ENCODE measurements at places on chromosomes 11 and 22.

DNA sequence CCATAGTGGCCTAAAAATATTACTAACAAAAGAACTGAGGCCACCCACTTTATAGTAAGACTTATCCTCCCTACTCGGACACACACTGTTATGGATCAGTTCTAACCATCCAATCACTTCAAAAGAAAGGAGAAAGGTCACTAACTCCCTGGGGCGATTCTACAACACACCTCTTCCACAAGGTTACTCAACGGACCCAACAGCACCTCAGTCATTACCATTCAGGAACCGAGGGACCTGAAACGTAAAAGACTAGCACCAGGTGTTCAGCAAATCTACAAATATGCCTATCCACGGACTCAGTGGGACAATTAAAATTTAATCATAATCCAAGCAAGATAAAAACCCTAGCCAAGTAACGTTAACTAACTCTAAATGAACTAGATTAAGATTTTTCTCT lies 1.6 kb downstream of the HNRNPUL2 start:
- DNase-seq, result no peak

DNA sequence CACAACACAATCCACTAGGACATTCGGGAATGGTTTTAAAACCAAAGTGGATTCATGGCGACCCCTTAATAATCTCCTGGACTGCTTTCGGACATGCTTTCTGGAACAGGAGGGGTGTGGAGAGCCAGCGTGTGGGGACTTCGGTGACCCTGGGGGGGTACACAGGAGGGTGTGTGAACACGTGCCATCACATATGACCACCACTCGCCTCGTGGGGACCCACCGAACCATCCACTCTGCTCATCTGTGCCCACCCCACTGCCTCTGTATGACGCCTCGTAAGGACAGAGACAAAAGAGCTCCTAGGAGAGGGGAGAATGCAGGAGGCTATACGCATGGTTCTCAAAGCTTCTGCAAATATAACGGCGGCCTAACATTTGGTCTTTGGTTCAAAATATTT lies 8.9 kb downstream of the LTO1 start:
- DNase-seq, result no peak

GRCh38 chr22:26364066-26365015 lies 64.7 kb upstream of the ASPHD2 start:
- peak; percentile 64 for DNase-seq

GRCh38 chr11:22076271-22076930 lies 116.5 kb upstream of the ANO5 start:
- DNase-seq, result no peak

GRCh38 chr11:65650547-65651338 lies 12.0 kb downstream of the RELA start:
- DNase-seq, result peak; percentile 65

DNA sequence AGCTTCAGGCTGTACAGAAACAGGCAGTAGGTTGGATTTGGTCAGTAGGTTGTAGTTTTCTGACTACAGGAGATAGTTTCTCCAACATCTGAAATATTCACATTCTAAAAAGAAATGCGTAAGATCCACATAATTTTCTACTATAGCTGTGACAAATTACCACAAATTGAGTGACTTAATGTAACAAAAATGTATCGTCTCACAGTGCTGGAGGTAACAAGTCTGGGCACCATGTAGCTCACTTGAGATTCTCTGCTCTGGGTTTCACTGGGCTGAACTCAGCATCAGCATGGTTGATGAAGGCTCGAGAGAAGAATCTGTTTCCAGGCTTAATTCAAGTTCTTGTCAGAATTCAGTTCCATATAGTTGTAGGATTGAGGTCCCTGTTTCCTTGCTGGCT lies 350.9 kb upstream of the CCDC179 start:
- no peak for DNase-seq

DNA sequence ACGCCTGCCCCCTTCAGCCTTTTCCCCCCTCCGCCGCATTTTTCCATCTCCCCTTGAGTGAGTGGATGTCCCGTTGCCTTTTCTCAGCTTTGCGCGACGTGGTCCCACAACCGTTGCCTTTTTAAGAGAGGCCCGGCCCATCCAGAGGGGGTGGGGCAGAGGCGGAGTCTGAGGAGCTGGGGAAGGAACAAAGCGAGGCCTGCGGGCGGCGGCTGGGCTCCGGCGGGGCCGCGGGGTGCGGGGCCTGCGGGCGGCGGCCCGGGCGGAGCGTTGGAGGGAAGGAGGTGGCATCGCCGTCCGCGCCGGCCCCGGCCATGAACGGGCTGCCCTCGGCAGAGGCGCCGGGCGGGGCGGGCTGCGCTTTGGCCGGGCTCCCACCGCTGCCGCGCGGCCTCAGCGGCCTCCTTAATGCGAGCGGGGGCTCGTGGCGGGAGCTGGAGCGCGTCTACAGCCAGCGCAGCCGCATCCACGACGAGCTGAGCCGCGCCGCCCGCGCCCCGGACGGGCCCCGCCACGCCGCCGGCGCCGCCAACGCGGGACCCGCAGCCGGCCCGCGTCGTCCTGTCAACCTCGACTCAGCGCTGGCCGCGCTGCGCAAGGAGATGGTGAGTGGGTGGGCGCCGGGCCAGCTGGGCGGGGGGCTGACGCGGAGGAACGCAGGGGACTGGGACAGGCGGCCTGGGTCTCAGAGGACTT lies at the start of gene FAM89B:
Gene FAM89B (plus strand): TSS at position 183 of the 696 bp plus-strand sequence. CDS start 132 bp downstream, at position 315.
- peak; percentile 97 for DNase-seq

DNA sequence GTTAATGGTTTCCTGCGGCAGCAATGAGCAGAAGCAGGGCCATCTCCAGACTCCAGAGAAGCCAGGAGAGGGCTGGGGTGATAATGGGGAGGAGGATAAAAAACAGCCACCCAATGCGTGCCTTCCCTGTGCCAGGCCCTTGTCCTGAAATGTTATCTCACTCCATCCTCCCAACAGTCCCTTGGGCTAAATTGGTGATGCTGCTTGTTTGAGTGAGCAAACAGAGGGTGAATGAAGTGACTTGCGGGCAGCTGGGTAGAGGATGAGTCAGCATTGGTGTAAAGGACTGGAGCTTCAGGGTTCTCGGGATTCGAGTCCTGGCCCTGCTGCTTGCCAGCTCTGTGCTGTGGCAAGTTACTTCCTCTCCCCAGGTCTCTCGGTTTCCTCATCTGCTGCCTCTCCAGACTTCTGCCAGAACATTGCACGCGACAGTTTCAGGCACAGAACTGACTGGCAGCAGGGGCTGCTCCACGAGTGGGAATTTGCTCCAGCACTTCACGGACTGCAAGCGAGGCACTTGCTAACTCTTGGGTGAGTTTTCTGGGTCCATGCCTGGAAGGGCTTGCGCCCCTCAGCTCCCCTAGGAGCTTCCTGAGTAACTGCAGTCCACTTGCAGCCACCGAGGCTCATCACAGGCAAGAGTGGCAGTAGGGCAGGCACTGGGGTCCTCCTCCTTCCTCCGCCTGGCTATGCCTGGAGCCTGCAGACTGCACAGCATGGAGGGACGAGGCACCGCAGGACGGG lies at the start of gene P2RY6:
Gene P2RY6 (plus strand): TSS at position 403 of the 744 bp plus-strand sequence. CDS start 24,181 bp downstream, outside the sequence.
- DNase-seq, result no peak

- DNase-seq, result no peak
Observed at GRCh38 chr11:111736621-111737443, 29.4 kb downstream of the PPP2R1B start.

DNA sequence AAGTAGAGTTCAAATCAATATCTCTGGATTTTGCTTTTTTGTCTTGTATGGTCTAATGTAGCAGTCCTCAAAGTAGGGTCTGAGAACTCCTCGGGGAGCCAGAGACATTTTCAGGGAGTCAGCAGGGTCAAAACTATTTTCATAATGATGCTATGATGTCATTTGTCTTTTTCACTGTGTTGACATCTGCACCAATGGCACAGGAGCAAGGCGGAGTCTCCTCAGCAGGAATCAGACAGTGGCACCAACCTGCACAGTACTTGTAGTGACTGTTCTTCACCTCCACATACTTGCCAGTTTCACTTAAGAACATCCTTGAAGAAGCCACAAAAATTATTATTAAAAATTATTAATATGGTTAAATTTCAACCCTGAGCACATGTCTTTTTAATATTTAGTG lies 14.9 kb upstream of the FXYD6 start:
- DNase-seq, result no peak

- DNase-seq, result no peak
Observed at GRCh38 chr22:28183078-28183860, 264.2 kb upstream of the PITPNB start.

DNA sequence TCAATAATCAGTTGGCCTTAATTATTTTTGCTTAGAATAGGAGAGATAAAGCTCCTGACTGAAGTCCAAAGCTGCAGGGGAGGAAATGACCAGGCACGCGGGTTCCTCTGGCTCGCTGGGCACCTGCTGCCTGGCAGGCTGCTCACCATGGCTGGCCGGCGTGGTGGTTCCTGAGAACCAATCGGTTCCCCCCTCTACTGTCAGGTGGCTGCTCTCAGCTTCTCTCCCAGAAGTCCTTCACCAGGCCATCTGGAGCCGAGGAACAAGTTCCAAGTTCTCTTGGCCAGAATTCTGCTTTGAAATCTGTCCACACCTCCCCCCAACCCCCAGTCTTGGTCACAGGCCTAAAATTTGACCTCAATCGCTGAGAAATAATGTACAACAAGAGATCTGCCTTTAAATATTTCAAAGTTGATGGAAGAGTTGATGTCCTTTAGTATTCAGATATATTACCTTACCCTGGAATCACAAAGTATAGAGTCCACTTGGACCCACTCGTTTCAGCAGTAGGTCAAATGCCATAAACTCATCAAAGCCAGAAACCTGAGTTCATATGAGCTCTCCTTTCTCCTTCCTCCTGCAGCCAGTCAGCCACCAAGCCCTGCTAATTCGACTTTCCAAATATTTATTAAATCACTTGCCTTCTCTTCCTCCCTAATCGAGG lies 25.2 kb downstream of the EXPH5 start:
- DNase-seq, result peak; percentile 55

GRCh38 chr22:37258005-37258752 lies 14.1 kb upstream of the RAC2 start:
- DNase-seq, result no peak

GRCh38 chr11:100791860-100792259 lies 104.8 kb downstream of the ARHGAP42 start:
- no peak for DNase-seq

- no peak for DNase-seq
Observed at GRCh38 chr11:44250421-44250820, 59.5 kb downstream of the ALX4 start.

DNA sequence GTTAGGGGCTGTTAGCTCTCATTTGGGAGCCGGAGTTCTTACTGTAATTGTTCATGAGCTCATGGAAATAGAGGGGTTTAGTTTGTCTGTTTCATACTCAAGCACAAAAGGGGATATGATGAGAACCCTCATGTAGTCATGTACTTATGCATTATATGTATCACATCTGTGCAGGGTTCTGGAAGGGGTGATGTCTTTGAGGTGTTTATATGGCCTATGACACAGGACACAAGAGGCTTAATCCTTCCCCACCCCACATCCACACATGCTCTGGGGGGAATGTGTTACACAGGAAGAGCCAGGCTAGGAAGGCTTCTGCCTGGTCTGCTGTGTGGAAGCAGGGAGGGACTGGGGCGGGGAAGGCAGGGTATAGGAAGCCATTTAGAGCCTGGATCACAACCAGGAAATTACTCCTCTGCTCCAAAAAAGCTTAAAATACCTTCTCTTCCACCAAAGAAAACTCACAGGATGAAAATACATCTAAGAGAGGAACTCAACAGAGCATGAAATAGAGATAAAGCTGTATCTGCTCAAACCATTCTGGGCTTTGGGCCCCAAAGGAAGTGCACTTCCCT lies 316.1 kb downstream of the TMEM135 start:
- no peak for DNase-seq

GRCh38 chr22:22150457-22150856 lies 94.1 kb upstream of the VPREB1 start:
- no peak for DNase-seq

- no peak for DNase-seq
Observed at GRCh38 chr11:33463059-33463458, 205.9 kb downstream of the HIPK3 start.

- DNase-seq, result no peak
Observed at GRCh38 chr11:105392556-105392955, 217.3 kb upstream of the GRIA4 start.

- DNase-seq, result no peak
Observed at GRCh38 chr11:123253911-123254310, 58.9 kb upstream of the CLMP start.

DNA sequence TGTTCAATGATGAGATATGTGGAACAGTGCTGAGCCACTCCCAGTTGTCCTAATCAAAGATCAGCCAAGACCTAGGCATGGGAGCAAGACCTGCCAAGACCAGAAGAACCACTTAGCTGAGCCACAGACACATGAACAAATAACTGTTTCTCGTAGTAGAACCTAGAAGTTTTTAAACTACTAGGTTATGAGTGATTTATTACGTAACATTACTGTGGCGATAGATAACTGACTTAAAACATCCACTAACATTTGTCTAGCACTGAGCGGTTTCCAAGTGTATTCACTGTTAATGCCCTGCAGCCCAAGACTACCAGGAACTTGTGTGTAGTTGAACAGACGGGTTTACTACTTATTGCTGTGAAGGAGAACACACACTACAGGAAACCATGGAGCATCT lies 120.4 kb downstream of the SERGEF start:
- DNase-seq, result no peak
